ENCODE measurements at places on chromosomes 6 and 20. TPM values are rescaled to one million over a fixed set of nuclear protein-coding genes. Genes with fewer than 3 reads are reported as not detected.

- no peak overlapping the region for H3K27ac ChIP-seq
- H3K36me3 ChIP-seq: peaks cover 48% of the 10 kb centered on the region
- H3K27me3 ChIP-seq: no peaks in the 10 kb centered on the region
- H3K4me1 ChIP-seq: no peaks in the 10 kb centered on the region
- no peak for DNase-seq
Measured at GRCh38 chr6:45314146-45314545, 14.0 kb upstream of the RUNX2 start.

DNA sequence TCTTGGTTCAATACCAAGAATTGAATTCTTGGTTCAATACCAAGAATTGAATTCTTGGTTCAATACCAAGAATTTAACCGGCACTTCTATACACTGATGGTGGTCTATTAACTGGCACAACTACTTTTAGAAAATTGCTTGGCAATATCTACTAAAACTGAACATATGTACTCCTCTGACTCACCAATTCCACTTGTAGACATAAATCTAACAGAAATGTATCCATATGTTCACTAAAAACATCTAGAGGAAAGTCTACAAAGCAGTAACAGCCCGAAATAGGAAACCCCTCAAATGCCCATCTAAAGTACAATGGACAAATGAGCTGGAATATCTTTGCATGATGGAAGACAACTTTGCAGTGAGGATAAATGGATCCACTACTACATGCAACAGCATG, 71.9 kb downstream of the KIF16B start:
- H3K36me3 ChIP-seq: peaks cover 22% of the 10 kb centered on the region
- no peak for DNase-seq
- H3K4me1 ChIP-seq: peaks cover 3% of the 10 kb centered on the region
- no peak overlapping the region for H3K27ac ChIP-seq

GRCh38 chr20:50136822-50137599, 16.5 kb downstream of the PEDS1 start:
- no peak overlapping the region for H3K27ac ChIP-seq
- DNase-seq: no peak
- peaks cover 27% of the 10 kb centered on the region for H3K36me3 ChIP-seq
- no peak overlapping the region for H3K4me3 ChIP-seq
- H3K27me3 ChIP-seq: no peaks in the 10 kb centered on the region

DNA sequence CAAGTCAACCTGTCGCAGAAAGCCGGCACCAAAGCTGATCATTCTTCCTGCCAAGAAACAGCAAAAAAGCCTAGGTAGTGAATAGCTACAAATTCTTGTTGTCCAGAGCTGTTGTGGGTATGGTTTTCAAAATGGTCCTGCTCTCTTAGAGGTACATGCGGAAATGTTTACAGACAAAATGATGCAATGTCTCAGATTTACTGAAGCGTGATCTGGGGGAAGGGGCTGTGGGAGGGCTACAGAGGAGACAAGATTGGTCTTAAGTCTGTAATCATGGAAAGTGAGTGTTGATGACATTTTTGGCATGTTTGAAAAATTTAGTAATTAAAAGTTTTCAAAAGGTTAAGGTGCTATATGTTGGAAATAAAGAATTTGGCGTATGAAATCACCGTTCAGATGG, 6.2 kb downstream of the NTSR1 start:
- peaks cover 77% of the 10 kb centered on the region for H3K27me3 ChIP-seq
- DNase-seq: no peak
- H3K27ac ChIP-seq: no peak overlapping the region
- H3K4me1 ChIP-seq: no peaks in the 10 kb centered on the region
- no peak overlapping the region for H3K4me3 ChIP-seq

DNA sequence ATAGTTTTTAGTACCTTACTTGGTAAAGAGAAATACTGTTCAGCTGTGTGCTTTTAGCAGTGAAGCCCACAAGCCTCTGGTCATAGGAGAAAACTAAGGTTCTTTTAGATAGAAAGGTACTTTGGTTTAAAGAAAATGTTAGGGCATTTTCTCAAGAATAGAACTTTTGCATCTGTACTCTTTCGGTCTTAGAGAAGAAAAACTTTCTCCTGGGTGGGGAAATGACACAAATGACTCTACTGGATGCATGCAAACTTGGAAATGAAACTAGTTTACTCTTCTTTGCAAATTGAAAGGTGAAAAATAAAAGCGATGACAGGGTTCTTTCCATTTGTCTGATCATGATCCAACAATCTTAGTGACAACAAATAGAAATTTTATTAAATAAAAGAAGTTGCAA, 2.1 kb upstream of the TMEM217 start:
- H3K4me3 ChIP-seq: no peak overlapping the region
- DNase-seq: no peak
- H3K27ac ChIP-seq: no peak overlapping the region
- H3K36me3 ChIP-seq: no peaks in the 10 kb centered on the region
- H3K4me1 ChIP-seq: peaks cover 34% of the 10 kb centered on the region
- peaks cover 3% of the 10 kb centered on the region for H3K27me3 ChIP-seq

The ESR1 gene
- total RNA-seq: not detected

DNA sequence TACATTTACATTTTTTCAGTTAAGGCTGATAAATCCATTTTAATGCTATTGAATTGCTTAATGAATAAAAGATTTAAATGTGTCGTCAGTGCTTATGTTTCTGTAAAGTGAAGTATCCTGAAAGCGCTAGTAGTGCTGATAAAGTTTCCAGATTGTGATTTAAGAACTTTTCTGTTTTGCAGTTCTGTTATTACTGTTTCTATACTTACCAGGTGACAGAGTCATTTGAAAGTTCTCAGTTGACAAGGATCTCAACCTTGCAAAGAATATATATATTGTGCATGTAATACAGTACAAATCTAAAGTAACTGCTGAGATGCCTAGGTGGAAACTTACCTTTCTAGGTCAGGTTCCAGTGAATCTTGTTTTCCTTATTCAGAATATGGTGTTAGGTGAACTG, 201.8 kb downstream of the ARID1B start:
- H3K36me3 ChIP-seq: no peaks in the 10 kb centered on the region
- peaks cover 76% of the 10 kb centered on the region for H3K4me1 ChIP-seq
- no peak overlapping the region for H3K4me3 ChIP-seq
- H3K27me3 ChIP-seq: no peaks in the 10 kb centered on the region
- no peak for DNase-seq

All from mesothelial cell of epicardium (in vitro differentiated cells).